ENCODE measurements at places on chromosomes 1 and 21.

DNA sequence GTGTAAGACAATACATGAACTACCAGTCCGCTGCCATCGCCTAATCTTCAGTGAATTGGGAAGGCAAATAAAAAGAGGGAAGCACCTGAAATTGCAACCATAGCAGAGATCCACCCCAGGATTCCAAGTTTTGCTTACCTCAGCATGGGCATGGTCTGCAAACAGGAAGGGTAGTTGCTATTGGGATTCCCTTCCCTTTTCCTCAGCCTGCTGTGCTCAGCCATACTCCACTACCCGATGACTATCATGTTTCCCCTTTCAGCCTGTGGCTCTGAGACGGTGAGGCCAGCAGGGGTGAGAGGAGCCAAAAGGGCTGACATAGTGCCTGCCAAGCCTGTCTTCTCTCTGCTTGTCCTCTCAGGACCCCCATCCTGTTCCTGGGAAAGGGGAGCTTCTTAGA, 64.2 kb downstream of the GPR137B start:
- no peak for DNase-seq

DNA sequence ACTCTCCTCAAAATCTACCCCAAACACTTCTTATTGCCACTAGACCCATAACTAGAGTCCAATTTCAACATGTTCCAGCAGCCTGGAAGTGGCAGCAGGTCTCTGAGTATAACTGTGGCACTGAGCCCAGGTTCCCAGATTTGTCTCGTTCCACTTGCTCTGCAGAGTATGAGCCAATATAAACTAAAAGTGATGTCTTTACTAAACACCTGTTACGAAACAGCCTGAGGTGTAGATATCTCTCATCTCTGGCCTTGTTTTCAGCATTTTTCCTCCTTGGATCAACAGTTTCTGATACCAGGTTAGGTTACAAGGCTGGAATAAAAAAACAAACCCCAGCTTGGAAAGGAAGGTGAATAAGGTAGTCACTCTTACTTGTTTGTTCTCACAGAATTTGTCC, 25.2 kb upstream of the PRDX6 start:
- no peak for DNase-seq

DNA sequence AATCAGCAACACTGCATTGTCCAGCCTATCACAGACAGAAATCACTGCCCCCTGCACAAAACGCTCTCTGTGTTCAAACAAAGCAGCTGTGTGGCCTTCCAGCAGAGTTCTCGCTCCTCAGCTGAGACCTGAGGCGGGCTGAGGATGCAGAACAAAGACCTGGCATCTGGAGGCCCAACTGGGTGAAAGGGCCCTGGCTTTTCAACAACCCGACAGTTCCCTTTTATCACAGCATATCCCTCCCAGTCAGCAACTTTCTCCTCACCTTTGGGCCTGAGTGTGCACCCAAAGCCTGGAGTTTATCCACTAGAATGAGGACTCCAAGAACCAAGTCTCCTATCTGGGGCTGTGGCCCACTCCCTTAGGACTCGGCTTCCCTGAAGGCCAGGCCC, 42.6 kb upstream of the A3GALT2 start:
- no peak for DNase-seq

DNA sequence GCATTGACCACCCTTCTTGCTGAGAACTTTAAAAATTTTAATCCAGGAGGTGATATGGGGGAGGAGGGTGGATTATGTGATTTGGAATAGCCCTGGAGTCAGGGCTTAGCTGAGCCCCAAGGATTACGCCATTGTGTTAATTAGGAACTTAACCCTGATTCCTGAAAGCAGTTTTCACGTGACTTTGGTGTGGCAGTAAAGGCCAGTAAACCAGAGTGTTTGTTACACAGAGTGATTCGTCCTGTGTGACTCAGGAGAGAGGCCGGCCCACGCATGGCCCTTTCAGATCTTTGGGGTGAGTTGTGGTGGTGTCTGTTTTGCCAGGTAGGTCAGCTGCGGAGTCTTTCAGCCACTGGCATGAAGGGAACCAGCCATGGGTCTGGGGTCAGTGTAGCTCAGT, 107.6 kb downstream of the NOS1AP start:
- no peak for DNase-seq

- no peak for DNase-seq
These were observed 48.0 kb upstream of the TMEM125 start for GRCh38 chr1:43221797-43222196.

DNA sequence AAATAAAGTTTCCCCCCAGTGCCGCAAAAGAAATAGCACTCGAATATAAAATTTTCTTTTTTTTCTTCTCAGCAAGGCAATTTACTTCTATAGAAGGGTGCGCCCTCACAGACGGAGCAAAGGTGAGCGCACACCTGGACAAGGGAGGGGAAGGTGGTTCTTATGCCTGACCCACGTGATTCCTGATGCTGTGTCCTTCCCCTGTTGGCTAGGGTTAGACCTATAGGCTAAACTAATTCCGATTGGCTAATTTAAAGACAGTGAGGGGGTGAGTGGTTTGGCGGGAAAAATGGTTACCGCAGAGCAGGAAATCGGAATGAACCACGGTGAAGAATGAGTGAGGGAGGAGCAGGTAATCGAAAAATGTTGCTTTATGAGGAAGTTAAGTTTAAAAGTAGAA, 607 bp upstream of the FAAH start:
- no peak for DNase-seq

GRCh38 chr1:2913091-2913490, 108.2 kb upstream of the ACTRT2 start:
- no peak for DNase-seq

DNA sequence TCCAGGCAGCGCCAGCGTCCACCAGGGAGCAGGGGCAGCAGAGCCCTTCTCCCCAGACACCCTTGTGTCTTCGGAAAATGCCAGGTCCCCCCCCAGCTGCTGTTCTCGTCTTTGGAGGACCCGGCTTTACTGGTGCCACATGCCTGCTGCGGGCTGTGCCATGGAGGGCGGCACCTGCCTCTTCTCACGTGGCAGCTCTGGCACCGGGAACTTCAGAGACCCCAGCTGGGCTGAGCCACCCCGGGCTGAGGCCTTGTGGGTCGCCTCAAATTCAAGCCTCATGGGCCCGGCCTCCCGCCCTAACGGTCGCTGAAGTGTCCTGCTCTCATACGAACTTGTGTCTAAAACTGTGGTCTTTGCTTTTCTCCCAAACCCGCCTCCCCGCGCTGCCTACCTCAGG, 27.0 kb upstream of the C1orf159 start:
- DNase-seq: no peak

DNA sequence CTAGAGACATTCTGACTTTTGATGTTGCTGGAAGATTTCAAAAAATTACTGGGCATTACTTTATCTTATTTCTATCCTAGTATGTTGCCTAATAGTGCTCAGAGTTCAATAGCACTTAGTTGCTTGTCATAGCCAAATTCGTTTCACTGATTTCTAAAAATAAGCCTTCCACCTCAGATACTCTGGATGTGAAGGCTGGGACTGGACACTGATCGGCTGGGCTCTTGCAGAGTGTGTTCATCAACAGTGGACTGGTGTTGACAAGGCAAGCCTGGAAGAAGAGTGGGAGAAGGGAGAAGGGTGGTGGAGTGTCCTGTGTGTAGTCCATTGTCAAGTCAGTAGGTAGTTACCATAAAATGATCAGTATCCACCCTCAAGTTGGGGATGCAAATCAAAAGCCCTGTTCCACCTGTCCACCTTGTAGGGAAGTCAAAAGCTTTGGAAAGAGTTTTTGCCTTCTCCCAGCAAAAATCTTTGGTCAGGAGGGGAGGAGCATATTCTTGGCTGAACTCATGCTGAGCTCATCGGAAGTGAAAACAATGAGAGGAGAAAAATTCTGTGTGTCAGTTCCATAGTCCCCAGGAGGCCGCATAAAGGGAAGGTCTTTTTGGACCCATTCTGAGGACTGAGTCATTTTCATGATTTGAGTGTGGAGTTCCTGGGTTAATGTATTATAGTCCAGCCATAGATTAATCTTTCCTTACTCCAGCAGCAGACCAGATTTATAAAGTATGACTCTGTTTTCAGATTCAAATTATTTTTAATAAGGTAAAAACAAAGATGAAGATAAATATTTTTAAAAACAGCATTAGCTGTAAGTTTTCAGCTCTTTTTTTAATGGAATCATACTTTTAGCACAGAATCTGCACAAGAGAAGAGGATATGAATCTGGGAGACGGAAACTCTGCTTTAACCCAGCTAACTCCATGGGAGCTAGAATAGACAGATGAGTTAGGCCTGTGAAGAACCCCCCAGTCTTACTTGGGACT, 99.5 kb upstream of the BMP8A start:
- no peak for DNase-seq

DNA sequence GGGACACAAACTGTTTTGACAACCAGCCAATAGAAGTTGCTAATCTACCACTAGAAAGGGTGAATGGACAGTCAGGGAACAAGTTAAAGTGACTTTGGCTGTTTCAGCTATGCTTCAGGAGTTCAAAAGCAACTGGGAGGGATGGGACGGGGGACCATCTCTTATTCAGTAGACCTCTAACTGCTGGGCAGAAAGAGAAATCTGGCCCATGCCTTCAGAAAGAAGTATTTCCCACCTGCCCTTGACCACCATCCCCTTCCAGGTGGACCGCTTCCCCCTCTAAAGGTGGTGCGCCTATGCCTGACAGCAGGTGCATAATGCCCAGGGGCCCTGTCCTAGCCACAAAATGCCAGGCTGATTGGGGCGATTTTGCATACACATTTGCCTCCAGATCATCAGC, 5.2 kb downstream of the ITPKB start:
- DNase-seq: no peak

- no peak for DNase-seq
These were observed 6.6 kb downstream of the PIGV start for GRCh38 chr1:26794391-26794790.

- DNase-seq: no peak
These were observed 48.9 kb upstream of the ZNF326 start for GRCh38 chr1:89945852-89946476.

DNA sequence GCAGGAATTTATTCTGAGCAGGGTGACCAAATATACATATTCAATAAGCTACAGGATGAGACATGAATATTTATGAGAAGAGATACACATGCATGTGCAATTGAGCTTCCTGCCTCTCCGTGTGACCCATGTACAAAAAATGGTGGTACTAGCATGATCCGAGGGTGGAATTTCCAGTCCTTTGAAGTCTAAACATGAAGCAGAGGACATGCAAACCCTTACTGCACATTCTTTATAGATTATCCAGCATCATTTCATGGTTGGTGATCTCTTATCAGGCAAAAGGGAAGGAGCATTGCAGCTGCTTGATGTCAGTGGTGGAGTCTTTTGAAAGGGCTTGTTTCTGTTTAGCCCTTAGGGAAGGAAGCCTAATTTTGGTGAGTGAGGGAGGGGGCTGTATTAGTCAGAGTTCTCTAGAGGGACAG, 448.6 kb downstream of the SETD4 start:
- DNase-seq: no peak

DNA sequence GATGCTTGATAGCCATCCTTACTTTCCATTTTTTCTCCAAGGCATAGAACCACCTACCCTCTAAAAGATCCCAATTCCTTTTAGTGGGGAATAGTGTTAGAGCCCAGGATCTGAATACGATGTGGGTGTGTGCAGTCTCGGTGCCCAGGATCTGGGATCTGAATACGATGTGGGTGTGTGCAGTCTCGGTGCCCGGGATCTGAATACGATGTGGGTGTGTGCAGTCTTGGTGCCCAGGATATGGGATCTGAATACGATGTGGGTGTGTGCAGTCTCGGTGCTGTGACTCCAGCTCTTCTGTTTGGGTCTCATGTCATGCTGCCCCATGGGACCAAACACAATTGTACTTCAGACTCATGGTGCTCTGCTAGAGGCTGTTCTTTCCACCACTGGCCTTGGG, 265.5 kb downstream of the TRABD2B start:
- DNase-seq: no peak

GRCh38 chr1:168285521-168285790, 4.8 kb downstream of the TBX19 start:
- DNase-seq: no peak

DNA sequence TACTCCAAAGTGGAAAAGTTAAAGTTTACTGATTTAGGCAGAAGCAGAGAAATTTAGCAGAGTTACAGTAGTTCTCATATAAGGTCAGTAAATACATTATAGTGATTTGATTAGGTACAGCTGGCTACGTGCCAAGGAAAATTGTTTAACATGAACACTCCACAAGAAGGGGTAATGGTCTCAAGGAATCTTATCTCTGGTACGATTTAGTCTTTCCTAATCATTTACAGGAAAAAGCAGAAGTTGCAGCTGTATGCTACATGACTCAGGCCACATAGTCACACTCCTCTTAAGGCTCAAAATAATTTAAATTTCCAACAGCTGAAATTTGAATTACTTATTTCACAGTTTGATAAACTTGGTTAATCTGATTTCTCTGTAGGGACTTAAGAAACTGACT, 36.9 kb upstream of the OR2B11 start:
- DNase-seq: no peak

GRCh38 chr1:20729990-20730689, 2.4 kb downstream of the SH2D5 start:
- DNase-seq: peak; percentile 38

DNA sequence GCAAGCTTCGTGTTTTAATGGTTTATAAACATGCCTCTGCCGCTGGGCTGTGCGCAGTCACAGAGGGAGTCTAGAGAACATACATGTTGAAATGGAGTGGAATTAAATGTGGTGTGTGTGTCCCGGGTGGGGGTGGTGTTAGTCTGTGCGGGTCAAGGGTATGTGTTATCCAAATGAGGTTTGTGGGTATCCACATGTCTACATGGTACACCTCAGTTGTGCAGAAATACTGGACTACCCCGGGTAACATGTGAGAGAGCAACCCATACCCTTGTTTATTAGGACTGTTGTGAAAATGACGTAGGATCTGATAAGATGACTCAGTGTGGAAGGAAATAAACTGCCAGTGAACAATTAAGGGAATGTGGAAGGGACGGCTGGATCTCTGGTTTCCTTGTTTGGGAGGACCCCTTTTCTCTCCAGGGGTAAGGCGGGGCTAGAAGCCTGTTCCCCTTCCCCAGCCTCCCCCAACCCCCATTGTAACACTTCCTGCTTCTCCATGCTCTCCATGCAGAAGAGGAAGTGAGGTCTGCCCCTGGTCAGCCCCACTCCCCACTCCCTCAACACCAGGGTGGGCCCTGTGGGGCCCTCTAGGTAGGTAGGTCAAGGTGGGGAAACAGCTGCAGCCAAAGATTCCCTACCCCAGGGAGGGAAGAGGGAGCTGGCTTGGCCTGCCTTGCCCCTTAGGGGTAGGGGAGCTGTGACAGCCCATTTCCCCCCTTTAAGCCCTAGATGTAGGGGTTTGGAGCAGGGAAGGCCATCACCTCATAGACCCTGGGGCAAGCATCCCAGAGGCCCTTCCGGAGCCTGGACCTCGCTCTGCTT, 690 bp downstream of the EPS8L3 start:
- DNase-seq: peak; percentile 59

GRCh38 chr1:1958071-1958541, 39.0 kb upstream of the TMEM52 start:
- no peak for DNase-seq

GRCh38 chr1:35707601-35708440, 10.9 kb downstream of the C1orf216 start:
- no peak for DNase-seq

- no peak for DNase-seq
These were observed at the start of gene CLDN19 for GRCh38 chr1:42739753-42740700. TSS of gene CLDN19 (minus strand) at chr1:42740236. CDS start at chr1:42740063, 173 bp downstream.

Data from ureter (tissue), 1 donor.